ENCODE measurements at places on chromosomes 6 and 20.

DNA sequence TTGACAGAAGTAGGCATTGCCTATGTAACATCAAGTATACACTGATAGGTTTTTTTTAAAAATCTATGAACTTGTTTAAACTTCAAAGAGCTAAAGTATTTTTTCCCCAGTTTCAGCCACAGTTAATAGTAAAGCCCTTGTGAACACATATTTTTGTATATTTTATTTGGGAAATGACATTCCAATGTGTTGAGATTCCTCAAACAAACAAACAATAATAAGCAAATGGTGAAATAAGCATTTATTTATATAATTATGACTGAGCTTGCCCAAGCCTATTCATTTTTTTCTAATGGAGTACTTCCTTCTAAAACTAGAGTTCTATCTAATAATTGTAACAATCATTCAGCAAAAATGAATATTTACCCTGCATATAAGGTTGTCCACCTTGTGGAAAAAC, 12.5 kb downstream of the SYCP2 start:
- no peak for DNase-seq

DNA sequence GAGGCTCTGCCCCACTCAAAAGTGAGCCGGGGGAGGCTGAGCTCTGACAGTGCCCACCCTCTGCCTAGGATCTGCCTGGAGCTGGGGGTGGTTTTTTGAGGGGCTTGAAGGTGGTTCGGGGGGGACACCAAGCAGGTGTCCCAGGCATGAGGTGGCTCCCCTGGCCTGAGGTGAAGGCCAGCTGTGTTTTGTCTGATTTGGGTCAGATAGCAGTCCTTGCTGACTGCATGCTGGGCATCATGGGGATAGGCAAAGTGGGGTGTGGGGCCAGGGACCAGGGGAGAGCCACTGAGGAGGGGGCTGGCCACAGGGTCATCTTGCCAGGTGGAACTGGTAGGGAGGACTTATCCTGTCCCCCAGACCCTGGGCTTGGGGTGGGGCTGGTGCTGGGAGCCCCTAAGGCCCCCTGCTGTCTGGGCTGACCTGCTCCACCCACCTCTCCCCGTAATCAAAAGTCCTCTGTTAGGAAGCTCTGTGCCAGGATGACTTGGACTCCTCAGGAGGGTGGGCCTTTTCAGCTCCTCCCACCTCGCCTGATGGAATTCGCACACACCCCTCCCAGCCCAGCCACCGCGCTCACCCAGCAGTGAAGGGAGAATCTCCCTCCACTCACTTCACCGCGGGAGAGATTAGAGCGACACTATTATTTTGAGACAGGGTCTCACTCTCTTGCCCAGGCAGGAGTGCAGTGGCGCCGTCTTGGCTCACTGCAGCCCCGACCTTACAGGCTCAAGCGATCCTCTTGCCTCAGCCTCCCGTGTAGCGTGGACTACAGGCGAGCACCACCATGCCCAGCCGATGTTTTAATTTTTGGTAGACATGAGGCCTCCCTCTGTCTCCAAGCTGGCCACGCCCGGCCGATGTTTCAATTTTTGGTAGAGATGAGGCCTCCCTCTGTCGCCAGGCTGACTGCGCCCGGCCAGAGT, 1.5 kb upstream of the COL9A3 start:
- no peak for DNase-seq

DNA sequence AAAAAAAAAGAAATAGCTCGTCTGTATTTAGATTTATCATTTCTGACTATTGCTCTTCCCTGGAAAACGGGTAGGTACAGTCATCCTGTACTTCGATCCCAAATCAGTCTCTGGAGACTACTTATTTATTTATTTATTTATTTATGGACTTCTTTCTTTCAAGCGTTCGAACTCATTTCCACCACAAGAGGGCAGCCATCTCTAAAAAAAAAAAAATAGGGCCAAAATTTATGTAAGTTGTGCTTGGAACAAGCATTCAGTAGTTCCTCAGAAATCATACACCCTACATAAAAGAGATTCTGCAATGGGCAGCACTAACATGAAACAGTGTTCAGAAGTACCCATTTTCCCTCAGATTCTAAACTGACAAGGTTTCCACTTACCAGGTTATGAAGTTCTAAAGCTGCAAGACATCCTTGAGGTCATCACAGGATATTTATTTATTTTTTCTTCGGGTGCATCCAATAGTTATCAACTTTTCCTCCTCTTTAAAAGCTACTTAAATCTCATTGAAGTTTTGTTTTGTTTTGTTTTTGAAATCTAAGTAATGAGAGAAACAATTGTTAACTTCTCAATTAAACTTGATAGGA, 1.9 kb upstream of the BMP2 start:
- no peak for DNase-seq

DNA sequence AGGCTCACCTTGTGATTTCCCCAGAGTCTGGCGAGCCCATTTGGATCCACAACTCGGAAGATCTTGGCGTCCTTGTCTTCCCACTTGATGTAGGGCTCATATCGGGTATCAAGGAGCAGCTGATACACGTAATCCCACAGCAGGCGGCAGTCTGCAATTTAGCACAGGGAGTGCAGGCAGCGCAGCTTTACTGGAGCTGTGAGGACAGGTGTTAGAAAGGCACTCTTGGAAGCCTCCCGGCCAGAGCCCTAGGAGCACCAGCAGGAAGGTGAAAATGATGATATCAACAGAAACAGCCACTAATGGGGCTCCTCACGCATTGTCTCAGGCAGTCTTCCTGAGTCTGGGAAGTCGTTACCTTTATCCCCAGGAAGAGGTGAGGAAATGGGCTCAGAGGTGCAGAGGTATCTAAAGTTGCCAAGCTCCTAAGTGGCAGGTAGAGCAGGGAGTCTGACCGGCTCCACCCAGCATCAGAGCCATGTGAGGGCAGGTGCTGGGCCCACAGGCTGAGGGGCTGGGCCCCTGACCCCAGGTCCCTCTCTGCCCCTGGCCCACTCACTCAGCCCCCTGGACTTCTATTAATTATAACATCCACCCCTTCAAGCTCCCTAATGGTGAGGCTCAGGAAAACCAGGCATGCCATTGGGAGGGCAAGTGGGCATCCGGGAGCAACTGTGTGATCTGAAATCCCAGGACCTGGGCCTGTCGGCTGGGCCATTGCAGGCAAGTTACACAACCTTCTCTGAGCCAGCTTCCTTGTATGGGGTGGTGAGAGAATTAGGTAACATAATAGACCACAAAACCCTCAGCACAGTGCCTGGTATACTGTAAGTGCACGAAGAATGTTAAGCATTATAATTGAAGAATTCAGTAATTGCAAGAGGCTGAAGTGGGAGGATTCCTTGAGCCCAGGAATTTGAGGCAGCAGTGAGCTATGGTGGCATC, 18.3 kb downstream of the ETV7 start:
- no peak for DNase-seq

DNA sequence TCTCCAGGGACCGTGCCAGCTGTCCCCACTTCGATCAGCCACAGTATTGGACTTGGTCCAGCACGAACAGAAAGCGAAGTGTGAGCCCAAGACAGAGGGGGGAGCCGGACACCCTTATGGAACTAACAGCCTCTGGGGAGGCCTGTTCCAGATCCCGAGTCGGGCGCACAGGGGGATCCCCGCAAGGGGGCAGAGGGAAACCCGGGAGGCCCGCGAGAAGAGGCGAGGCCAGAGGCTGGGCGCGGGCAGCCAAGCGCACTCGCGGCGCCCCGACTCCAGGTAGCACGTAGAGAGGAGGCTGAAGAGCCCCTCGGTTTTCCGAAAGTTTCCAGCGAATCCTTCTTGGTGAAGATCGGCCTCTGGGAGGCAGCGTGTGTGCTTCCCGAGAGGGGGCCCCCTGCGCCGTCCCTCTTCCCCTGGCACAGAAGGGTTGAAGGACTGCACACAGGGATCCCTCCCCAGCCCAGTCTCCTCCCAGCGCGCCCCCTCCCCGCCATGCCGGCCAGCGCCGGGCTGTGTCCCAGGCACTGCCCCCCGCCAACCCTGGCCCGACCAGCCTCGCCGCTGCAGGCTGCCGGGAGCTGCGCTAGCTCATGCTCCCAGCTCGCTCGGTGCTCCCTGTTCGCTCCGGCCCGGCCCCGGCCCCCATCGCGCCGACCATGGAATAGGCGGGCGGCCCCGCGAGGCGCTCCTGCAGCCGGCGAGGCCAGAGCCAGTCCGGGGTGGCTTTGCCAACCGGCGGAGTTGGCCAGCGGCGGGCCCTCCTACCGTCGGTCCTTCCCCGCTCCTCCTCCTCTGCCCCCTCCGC, 577 bp upstream of the SLC24A3 start:
- peak; percentile 91 for DNase-seq

DNA sequence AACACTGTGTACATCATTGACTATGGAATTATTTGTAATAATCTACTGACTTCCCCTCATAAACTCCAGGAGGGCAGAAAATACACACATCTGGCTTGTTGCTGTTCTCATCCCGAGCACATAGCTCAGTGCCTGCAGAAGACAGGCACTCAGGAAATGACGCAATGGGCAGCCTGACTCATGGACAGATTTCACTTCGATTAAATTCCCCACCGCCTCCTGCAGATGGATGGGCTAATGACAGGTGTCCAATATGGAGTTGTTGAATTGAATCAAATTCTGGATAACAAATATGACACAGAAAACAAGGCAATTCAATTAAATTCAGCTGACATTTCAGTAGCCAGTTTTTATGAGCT, 9.1 kb downstream of the ANKRD60 start:
- DNase-seq, result no peak

DNA sequence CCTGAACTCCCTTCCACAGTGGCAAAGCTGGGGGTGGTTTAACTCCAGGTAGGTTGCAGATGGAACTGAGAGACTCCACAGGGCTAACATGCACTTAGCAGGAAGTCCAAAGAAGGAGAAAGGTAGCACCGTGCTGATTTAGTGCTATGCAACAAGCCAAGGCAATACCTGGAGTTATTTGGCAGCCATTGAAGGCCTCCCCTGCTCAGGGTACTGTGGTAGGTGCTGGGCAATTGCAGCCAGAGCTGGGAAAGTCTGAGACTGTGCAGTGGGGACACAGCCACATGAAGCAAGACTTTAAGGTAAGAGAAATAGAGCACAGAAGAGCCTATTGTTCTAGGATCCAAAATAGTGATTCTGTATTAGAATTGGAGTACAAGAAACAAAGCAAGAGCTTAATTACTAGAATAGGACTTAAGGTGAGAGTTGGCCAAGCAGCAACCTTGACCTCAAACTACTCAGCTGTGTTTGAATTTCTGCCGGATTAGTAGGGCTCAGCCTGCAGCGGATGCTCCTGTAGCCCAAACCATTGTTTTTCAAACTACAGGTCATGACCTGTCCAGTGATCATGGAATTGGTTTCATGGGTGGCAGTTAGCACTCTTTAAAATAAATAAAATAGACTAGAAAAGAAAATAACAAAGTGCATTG, 80.8 kb upstream of the STMND1 start:
- DNase-seq, result no peak

- no peak for DNase-seq
These were observed 20.4 kb upstream of the SENP6 start for GRCh38 chr6:75581231-75581630.

DNA sequence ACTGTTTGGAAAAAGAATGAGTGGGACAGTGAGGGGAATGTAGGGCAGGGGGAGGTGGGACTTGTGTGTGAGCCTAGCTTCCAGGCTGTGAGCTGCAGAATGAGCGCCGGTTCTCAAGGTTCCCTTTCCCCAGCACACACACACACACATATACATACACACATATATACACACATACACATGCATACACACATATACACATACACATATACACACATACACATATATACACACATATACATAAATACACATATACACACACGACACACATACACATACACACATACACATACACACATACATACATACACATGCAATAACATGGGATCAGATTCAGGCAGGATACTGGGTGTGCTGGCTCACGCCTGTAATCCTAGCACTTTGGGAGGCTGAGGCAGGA, 66.5 kb downstream of the CNBD2 start:
- DNase-seq, result no peak

GRCh38 chr20:43584448-43585136, 6.1 kb upstream of the IFT52 start:
- DNase-seq, result peak; percentile 65

- no peak for DNase-seq
These were observed 37.8 kb downstream of the CENPW start for GRCh38 chr6:126377594-126378153.

GRCh38 chr20:63968928-63969760, 586 bp downstream of the ZNF512B start:
- DNase-seq, result peak; percentile 91
